HT-29 (cell line): ENCODE measurements at places on chromosomes 5 and 9.

DNA sequence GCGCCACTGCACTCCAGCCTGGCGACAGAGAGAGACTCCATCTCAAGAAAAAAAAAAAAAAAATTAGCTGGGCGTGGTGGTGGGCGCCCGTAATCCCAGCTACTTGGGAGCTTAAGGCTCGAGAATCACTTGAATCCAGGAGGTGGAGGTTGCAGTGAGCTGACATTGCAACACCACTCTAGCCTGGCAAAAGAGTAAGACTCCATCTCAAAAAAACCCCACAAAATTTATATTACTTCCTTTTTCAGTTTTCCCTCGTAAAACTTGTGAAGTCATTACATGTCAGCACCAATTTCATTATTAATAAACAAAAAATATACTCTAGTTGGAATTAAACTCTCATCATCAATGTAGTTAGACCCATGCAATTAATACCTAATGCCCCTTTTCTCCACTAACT is 43.9 kb downstream of the SHLD3 start:
- no peak for DNase-seq

DNA sequence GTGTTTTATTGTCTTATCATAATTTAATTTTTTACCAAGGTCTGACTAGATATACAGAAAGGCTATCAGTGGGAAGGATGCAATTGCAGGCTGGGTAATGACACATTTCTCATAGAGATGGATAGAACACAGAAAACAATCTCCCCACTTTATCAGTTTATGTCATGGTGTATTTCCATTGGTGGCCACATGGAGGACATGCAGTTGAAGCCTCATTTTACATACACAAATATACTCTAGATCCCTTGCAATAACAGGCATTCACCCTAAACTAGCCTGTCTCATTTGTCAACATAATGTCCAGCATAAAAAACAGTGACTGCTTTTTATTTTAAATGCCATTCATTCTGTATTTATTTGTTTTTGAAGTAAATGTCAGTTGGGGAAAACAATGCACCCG is 526.3 kb downstream of the GABRG2 start:
- DNase-seq: peak; percentile 38

DNA sequence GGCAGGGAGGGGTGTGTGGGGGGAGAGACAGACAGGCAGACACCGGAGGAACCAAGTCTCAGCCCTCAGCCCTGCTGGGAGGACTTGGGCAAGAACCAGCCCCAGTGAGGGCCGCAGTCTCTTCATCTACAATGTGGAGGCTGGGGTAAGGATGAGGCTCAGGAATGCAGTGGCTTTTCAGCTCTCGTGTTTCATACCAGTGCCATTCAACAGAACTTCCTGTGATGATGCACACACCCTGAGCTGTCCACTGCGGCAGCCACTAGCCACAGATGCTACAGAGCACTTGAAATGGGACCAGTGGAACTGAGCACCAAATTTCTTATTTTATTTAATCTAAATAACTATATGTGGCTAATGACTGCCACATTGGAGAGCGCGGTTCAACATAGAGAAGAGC is 10.7 kb downstream of the CAMK2A start:
- no peak for DNase-seq

DNA sequence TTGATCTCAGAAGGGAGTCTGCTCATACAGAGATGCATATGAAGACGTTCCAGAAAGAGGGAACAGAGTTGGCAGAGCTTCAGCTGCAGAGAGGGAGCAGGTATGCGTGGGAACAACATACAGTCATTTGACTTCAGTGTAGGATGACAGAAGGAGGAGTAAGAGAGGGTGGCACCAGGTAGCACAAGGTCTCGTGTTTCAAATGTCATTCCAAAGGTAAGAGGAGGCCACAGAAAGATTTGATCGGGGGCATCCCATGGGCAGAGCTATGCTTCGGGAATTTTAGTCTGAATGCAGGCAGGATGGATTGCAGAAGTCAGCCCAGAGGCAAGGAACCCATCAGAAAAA is 367.1 kb downstream of the CDK5RAP2 start:
- no peak for DNase-seq

DNA sequence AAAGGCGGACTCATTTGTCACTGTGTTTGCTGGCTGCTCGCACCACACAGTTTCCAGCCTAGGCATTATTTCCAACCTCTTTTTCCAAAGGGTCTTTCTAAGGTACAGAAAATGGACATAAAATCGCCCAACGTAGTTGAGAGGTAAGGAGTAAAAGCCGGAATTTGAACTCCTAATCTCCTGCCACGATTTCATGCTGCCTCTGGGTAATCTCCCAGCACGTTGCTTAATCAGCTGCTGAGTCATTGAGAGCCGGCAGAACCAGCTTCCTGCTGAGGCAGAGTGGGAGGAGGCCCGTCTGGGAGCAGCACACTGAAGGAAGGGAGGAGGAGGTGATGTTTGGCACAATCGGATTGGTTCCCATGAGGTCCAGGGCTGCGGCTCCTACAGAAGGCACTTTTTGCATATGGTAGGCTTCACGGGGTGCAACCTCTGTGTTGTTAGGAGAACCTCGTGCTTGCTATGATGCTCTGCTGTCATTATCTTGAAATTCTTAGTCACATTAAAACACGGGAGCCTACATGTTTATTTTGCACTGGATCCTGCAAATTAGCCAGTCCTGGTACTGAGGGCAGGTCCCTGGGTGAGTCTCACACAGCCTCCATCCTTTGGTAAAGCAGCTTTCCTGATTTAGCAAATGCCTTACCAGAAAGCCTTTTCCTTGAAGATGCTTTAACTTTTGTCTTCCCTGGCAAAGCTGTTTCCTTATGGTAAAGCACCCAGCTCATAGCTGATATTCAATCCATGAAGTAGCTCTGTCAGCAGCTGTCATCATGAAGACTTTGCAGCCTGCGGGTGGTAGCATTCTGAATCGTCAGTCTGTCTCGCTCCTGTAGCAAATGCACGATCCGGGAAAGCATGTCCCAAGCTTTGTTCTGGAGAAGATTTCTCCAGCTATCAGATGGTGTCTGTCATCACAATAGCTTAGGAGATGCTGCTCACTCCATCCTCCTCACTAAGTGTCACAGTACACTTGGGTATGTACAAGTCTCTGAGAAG is 191.6 kb upstream of the MSX2 start:
- DNase-seq: peak; percentile 93

DNA sequence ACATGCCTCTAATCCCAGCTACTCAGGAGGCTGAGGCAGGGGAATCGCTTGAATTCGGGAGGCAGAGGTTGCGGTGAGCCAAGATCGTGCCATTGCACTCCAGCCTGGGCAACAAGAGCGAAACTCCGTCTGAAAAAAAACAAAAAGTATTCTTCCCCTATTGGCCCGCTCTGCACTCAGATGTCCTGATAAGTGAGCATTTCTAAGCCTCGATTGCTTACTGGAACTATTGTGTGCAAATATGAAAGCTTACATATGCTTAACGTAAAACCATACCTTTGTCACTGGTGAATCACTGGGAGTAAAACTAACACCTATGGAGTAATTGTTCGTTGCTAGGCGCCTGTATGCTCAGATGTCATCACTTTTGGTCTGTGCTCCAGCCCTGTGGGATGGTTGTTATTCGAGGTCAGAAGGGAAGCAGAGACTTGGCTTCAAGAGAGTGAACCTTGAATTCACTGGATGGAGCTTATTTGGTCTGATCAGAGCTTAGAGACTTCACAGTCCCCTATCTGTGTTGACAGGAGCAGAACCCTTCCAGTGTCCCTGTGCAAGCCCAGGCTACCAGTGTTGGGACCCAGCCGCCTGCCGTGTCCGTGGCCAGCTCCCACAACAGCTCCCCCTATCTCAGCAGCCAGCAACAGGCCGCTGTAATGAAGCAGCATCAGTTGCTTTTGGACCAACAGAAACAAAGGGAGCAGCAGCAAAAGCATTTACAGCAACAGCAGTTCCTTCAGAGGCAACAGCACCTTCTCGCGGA is 25.3 kb upstream of the LTC4S start:
- DNase-seq: no peak

- no peak for DNase-seq
These were observed 111.5 kb upstream of the IL7R start for GRCh38 chr5:35745193-35745592.

DNA sequence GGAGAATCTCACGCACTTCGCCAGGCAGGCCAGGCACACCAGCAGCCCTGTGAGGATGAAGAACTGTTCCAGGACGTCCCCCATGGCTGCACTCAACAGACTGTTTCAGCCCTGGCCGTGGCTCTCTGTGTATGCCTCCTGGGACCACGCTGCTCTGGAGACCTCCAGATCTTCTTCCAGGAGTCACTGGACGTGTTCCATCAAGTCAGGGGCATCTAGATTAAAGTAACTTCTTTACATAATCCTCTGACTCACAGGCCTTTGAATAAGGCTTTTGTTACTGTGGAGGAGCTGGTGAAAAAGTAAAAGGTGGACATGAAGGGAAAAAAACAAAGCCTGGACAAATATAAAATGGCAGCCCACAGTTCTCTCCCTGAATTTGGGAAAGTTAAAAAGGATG is at the start of gene HSD17B3:
TSS of gene HSD17B3 (minus strand) at position 156 of the 400 bp plus-strand sequence. CDS start at position 84, 72 bp downstream.
- DNase-seq: no peak

GRCh38 chr5:157689942-157690689 is 18.8 kb downstream of the C5orf52 start:
- no peak for DNase-seq

- DNase-seq: no peak
These were observed 167.1 kb upstream of the ADRA1B start for GRCh38 chr5:159749146-159749545.

DNA sequence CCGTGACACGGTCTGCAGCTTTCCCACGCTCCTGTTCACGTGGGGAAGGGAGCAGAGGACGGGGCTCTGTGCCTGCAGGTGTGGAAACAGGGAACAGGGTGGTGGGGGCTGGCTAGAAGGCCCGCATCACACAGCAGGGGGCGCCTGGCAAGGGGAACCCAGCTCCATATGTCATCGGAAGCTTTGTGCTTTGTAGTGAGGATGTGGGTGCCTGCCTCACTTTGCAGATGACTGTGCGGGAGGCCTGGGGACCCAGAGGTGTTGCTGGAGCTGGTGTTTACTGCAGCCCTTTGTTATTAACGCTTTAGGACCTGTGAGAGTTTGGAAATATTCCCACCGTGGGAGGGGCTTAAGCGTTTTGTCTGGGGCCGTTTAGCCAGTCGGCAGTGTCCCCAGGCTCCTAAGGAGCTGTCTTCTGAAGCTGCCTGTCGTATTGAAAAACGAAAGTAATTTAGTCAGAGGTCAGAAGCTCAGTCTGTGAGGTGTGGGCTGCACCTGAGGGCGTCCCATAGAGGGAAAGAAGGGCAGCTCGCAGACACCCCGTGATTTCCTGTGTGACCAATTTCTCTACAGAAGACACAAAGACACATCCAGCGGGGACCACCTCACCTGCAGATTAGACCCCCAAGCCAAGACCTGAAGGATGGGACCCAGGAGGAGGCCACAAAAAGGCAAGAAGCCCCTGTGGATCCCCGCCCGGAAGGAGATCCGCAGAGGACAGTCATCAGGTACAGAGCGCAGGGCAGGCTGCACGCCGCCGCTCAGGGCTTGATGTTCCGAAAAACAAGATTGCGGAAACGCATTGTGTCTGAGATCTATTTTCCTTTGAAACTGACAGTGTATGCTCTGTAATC is 9.1 kb downstream of the MAN1B1 start:
- no peak for DNase-seq

- no peak for DNase-seq
These were observed 83.8 kb upstream of the IL6ST start for GRCh38 chr5:56078278-56079156.

DNA sequence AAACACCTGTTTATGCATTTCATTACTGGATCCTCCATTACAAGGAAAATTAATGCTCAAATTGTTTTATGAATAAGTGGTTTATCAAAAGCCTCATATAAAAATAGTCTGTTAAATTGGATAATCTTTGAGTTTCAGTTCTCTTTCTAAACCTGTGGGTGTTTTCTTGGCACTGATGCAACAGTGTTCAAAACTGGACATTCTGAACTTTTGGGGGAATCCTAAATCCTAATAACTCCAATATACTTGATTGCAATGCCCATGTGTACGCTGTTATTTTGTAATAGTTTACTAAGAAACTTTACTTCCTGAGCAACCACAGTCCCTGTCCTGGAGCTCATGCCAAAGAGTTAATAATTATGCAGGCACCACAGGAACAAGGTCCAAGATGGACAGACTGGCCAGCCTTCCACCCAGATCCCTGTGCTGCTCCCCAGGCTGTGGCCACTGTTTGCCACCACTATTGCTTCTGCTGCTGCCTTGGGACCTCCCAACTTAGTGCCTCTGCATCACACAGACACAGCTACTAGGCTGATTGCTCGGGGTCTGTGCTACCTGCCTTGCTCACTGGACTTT is 14.0 kb downstream of the IRGM start:
- DNase-seq: no peak

GRCh38 chr5:172751761-172752510 is 19.1 kb downstream of the DUSP1 start:
- DNase-seq: no peak

- no peak for DNase-seq
These were observed 13.5 kb downstream of the ZNF346 start for GRCh38 chr5:177035976-177036375.

- DNase-seq: no peak
These were observed 209.0 kb downstream of the SEC61B start for GRCh38 chr9:99431103-99431502.

DNA sequence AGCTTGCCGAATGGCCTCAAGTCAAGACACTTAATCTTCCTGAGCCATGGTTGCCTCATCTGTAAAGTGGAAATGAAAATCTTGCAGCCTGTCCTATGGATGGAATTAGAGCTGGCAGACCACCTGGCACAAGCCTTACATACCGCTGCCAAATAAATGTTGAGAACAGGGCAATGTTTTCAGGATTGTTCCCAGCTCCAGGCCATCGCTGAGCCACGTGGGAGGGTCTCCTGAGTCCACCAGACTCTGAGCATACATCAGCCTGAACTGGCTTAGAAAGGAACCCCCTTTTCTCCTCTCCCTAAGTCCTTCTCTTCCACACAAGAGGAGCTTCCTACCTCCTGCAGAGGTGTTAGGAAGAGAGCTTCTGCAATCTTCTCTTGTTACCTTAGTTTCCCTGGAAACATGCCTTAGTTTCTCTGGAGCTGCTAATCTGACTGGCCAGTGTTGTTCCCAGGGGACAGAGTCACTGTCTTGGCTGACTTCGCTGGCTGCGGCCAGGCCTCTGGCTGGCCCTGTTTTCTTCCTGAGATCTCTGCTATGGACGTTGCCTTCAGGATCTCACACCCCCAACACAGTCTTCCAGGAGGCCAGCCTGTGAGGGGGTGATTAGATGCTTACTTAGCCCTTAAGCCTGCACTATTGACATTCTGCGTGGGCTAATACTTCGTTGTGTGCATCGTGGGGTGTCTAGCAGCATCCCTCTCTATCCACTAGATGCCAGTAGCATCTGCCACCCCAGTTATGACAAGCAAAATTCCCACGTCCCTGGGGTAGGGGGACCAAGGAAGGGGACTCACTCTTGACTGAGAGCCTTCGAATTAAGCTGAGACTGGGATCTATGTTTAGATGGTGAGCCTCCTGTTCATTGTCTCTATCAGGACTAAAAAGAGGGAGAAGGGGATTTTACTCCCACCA is 62.2 kb downstream of the BOD1 start:
- DNase-seq: no peak

GRCh38 chr5:6680922-6681321 is 32.3 kb upstream of the TENT4A start:
- no peak for DNase-seq

DNA sequence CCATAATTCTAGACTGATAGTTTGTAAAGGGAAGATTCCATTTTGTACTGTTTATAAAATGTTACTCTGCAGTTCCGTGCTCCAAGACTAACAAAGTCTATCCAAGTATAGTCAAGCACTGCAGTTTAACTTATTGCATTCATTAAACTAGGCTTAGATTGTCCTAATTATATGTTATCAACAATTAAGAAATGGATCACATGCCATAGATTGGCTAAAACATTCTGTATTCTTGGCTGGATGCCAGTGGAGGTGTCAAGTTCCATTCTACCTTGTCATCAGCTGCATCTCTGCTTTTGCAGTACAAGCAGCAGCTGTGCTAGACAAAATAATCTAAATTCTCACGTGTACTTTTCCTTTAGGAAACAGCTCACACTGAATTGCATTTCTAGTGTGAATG is 69.4 kb upstream of the MEF2C start:
- DNase-seq: peak; percentile 32
